ENCODE measurements at places on chromosomes 2 and 18.

DNA sequence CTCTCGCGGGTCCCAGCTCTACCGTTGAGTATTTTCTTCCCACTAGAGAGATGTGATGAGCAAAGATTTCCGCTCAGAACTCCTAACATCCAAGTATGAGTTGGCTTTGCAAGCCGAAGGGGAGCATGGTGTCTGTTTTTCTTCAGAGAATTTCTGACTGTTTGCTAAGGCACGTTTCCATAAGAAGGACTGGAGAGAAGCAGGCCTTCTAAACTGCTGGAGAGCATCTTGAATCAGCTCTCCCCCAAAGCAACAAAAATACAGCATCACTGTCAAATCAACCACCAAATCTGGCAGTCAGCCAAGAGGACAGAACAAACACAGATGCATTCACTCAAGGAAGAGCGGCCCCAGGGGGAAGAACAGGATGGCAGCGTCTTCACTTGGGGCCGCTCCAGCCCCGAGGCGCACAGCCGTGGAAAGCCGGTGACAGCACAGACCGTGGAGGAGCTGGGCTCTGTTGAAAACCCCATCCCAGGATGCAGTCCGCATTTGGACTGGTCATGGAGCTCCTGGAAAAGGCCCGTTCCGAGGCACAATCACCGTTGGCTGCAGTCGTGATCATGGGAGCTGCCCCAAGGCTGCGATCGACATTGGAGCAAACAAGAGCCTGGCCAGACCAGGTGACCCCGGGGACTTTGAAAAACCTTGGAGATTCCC is 101.4 kb downstream of the NFATC1 start:
- DNase-seq: no peak

DNA sequence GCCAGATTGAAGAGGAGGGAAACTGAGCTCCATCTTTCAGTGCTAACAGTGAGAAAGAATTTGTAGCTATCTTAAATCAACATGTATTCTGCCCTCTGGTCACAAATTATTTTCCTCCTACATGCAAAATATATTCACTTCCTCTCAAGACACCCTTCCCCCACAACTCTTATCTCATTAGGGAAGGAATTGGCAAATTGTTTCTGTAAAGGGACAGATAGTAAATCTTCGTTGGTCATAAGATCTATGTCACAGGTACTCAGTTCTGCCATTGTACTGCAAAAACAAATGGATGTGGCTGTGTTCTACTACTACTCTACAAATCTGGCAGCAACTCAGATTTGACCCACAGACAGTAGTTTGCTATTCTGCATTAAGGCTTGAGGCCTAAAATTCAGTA is 53.0 kb upstream of the CYP20A1 start:
- DNase-seq: no peak

- DNase-seq: no peak
Measured at GRCh38 chr18:48374423-48375149, 34.6 kb downstream of the ZBTB7C start.

- DNase-seq: no peak
Measured at GRCh38 chr2:239179851-239180371, 220.9 kb downstream of the HDAC4 start.

DNA sequence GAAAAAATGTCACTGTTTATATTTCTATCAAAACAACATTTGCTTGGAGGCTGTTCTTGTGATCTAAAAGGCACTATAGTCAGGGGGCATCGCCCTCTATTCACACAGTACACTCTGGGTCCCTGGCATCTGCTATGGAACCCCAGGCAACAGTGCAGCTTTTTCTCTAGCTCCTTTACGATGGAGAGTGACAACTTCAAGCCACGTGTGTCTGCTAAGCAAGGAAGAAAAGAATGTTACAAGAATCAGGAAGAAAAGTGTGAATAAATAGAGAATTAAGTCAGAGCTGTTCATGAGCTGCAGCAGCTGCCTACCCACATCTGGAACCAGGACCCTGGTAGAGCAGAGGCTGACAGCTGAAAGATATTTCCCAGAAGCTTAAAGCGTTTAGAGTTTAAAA is 11.2 kb downstream of the RND3 start:
- no peak for DNase-seq
